ENCODE measurements at places on chromosomes 12 and 14.

DNA sequence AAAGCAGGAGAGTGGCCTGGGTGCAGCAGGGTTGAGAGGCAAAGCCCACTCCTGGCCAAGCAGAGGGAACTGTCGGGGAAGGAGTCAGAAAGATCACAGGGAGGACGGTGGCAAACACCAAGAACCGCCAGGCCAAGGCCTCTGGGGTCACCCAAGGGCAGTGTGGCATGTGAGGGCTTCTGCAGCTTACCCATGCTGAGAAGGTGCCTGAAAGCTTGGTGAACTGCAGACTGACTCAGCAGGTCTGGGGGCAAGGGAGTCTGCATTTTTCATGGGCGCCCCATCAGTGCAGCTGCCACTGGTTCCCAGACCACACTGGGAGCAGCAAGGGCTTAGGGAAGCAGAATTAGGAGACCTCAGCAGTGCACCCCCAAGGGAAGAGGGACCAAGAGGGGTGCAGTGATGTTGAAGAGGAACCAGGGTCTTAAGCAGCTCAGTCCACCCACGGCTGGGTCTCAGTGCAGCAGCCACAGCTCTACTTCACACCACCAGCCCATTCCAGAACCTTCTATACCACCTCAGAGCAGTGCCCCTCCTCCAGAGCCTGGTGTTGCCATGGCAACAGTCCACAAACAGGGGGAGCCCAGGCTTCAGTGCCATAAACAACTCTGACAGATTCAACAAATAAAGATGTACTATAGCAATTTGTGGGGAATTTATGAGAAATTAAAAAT lies 59.4 kb downstream of the ITPK1 start:
- no peak for DNase-seq

DNA sequence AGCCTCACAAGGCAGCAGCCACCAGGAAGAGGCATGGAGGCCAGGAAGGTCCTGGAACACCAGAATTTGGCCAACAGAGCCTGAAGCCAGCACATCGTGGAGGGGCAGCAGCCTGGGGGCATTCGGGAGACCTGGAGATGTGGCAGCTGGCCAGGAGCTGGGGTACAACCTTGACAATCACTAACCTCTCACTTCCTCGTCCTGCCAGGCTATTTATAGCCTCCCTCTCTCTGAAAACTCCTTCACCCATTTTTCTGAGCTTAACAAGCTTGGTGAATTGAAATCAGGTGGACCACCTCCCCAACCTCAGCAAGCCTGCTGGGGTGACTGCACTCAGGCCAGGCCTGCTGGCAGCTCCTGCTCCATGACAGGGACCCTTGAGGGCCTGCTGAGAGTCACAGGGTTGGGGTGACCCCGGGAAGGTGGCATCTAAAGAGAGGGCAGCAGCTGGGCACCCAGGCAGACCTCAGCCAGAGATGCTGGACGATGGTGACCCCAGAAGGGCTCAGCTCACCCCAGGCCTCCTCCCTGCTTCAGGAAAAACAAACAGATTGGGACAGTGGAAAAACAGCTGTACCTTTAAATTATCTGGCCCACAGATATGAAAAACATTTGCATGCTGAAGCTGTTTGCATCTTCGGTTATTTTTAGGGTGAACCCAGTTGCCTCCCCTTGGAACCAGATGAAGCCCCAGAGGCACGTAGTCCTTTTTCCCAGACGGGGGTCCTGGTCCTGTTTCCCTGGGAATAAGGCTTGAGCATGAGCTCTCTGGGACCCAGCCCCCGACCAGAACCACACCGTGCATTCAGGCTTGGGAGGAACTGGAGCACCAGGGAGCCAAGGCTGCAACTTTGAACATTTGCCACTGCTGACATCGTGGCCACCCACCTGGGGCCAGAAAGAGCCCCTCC lies 67.0 kb downstream of the PITPNM2 start:
- no peak for DNase-seq

DNA sequence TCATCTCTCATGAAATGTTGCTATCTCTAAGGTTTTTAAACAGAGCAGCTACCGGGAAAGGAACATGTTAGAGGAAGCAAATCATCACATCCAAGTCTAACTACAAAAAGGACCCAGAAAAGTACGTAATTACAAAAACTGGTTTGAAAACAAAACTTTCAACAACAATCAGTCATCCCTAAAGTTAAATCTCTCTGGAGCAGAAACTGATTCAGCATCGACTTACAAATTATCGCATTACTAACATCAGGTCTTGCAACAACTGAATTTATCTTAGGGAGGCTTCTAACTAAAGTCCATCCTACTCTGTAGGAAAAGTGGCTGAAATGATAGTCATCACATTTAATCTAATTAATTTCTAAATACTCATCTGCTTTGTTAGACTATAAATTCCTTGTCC lies 137.0 kb downstream of the MED13L start:
- DNase-seq, result no peak

DNA sequence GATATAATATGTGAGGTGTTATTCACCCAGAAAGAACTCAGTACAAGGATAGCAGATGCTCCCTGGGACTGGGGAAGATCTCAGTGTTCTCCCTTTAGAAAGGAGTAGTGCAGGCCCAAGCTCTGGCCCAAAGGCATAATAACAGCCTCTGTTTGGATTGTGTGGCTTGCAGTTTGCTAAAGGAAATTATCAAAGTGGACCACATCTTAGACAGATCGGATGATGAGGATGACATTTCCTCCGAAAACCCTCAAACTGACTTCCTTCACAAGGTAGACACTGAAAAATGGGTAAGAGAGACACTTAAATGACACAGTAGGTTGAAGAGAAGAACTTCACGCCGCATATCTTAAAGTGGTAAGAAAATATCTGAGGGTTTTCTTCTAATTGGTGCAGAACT lies 26.1 kb downstream of the SMCO2 start:
- DNase-seq, result no peak

DNA sequence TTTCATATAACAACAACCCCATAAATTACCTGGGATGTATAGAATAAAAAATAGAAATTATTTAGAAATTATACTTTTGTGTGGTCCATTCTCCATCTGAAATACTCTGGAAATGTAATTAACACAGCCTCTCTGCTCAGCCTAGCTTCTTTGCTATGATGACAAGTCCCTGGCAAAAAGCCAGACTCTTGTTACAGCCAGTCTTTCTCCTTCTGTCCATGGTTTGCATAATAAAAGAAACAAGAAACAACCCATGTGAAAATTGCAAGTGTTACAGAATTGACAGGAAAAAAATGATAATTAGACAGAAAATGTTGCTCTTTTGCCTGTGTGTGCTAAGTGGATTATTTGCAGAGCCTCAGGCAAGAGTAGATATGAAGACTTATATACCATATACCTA lies 61.3 kb downstream of the C12orf50 start:
- no peak for DNase-seq

GRCh38 chr14:100770605-100771120 lies 44.0 kb downstream of the DLK1 start:
- no peak for DNase-seq

- no peak for DNase-seq
Observed at GRCh38 chr12:31337952-31338351, 12.0 kb upstream of the SINHCAF start.

DNA sequence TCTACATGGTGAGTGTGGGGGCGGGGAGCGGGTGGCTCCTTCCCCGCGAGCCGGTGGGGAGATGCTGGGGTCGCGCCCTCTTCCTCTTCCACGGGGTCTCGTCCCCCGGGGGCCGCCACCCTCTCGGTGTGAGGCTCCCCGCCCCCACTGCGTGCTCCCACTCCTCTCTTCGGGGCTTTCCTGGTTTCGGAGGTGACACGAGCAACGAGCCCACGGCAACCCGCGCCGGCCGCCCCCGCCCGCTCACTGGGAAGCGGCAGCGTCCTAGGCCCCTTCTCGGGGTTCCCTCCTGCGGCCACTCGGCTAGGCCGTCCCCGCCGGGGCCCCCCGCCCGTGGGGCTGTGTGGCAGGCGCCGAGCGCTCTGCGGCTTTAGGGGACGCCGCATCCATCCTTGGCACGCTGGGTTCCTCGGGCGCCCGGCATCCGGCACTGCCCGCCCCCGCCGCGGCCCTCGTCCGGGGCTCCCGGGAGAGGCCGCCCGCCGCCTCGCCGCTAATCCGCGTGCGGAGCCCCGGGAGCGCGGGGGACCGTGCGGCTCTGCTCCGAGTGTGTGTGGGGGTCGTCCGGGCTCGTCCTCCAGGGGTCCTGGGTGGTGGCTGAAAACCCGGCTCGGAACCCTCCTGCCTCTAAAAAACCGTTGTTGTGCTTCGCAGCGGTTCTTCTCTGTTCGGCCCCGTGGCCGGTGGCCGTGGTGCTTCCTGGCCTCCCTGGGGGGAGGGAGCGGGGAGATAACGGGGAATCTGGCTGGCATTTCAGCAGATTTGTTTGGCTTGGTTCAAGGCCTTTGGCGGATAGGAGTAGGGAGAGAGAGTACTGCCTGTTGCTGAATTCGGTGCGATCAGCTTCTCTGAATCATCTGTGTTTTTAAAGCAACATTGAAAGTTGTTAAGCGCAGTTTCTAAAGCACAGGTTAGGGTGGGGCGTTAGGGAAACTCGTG lies 1.0 kb downstream of the PCNX1 start:
- no peak for DNase-seq

DNA sequence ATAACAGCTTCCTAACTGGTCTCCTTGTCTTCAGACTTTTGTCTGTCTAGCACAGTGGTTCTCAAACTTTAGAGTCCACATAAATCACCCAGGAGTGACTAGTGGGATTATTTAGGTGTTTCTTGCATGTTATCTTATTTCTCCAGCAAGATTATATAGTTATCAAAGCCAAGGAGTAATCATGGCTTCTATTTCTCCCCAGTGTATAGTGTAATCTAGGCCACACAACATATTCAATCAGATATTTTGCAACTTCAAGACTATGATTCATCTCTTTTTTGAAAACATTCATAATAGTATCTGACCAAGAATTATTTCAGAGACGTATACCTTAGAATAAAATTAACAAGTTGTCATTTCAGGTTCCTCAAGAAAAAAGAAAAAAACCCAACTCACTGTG lies 131.9 kb downstream of the CEP83 start:
- no peak for DNase-seq

GRCh38 chr14:36820111-36820709 lies 158.6 kb downstream of the PAX9 start:
- no peak for DNase-seq

GRCh38 chr12:71999795-72000194 lies 61.1 kb downstream of the TPH2 start:
- no peak for DNase-seq

- DNase-seq, result no peak
Observed at GRCh38 chr14:23183158-23183470, 346 bp downstream of the SLC7A8 start.

- no peak for DNase-seq
Observed at GRCh38 chr14:58944343-58944967, 244.0 kb upstream of the DAAM1 start.

GRCh38 chr12:115918763-115919162 lies 358.7 kb downstream of the MED13L start:
- no peak for DNase-seq

- no peak for DNase-seq
Observed at GRCh38 chr12:1204581-1205121, 213.6 kb downstream of the ERC1 start.

DNA sequence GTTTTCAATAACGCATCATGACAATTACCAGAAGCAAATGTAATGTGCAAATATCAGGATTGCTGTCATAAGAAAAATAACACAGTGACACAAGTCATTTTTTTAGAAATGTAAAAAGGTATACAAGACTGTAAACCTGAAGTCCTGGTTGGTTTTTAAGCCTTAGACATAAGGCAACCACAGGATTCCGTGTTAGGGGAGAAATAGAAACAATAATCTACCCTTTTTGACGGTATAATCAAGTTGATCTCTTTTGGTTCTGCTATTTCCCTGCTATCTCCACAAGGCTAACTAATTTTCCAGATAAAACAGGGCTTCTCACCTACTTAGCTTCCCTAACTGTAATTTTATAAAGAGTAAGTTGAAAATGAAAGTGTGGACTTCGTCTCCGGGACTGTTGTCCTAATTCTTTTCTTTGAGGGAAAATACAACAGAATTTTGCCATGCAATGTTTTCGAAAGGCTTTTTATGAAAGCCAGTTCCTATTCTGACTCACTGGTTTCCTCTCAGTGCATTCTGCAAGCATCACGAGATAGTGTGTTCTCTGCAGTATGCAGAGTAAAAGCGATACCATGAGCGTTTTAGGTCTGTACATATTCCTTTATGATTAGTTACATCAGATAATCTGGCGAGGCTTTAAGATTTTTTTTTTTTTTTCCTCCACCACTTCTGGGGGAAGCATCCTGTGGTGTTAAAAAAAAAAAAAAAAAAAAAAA lies 10.6 kb downstream of the MYO1H start:
- DNase-seq, result no peak

DNA sequence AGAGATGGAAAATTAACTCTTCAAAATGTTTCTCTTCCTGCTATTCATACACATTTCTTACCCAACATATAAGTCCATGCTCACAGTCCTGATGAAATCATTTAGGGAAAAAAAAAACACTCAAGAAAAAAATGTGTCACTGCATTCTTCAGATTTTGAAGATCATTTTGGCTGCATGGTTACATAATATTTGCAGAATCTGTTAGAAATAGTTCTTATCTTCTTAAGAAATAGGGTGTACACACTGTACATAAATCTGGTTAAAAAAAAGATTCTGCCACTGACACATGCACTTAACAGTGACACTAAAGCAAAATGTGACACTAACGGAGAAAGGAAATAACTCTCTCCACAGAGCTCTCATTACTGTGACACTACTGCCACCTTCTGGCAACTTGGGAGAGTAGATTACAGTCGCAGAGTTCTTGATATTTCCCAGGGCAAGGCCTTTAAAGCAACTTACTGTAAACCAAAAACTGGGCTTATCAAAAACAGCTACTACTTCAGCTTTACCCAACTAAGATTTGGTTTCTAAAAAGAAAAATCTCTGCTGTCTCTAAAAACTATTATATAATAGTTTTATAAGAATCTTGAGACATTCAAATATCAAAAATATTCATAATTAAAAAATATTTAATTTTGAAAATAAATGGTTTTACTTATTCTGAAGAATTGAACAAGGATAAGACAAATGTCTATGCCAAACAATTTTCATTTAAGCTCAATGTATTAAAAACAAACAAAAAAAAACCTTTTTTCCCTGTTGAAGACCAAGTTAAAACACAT lies 65.0 kb downstream of the SETD3 start:
- DNase-seq, result peak; percentile 56

DNA sequence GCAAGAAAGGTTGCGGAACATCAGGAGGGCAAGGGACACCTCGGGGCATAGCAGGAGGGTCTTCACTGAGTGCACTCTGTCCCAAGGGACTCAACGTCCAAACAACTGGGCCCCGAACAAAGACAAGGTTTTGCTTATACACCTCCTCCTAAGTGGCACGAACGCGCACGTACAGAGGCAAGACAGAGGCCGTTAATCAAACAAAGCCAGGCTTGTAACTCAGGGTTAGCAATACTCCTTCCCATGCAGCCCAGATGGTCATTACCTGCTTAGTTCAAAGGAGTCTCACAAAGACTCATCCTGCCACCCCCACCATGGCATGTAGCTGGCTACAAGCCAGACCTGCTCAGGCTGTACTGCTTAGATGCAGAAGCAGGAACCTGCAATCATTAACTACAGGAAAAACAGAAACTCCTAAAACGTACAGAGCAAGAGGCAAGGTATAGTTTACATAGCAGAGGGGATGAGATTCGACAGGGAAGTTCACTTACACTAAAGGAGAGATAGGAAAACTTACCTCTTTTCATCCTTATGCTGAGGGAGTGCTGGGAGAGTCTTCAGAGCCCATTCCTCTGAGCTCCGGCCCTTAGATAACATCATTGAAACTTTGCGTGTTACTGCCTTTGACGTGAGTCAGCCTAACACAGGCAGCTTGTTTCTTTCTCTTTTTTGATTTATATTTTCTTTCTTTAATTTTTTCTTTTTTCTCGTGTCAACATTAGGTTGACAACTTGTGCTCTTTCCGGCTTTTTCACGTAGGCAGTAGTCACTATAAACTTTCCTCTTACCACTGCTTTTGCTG lies 1319.1 kb downstream of the TMEM121 start:
- DNase-seq, result no peak
